Endothelial cell (in vitro differentiated cells): ENCODE measurements at places on chromosomes 12 and 14.
A peak's percentile ranks its signal among the peaks of the same experiment; 100 is the strongest.

- no peak for DNase-seq
Observed at GRCh38 chr12:6894321-6894720, 10.3 kb upstream of the LRRC23 start.

DNA sequence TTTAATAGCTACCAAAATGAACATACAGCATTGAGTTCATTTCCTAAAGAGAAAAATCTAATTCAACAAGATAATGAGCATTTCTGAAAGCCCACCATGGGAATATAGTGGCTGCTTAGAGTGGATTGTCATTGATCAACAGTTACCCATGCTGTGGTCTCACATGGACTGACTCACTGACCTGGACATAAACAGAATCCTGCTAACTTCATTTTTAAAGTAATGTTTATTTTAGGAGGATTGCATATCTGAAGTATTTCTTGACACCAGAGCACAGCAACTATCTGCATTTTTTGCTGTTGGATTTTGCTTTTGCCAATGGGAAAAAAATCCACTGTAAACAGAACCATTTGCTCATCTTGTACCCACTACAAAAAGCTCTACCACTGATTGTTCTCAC is 71.7 kb downstream of the KCNC2 start:
- no peak for DNase-seq

- no peak for DNase-seq
Observed at GRCh38 chr12:128903236-128903635, 50.0 kb downstream of the GLT1D1 start.

DNA sequence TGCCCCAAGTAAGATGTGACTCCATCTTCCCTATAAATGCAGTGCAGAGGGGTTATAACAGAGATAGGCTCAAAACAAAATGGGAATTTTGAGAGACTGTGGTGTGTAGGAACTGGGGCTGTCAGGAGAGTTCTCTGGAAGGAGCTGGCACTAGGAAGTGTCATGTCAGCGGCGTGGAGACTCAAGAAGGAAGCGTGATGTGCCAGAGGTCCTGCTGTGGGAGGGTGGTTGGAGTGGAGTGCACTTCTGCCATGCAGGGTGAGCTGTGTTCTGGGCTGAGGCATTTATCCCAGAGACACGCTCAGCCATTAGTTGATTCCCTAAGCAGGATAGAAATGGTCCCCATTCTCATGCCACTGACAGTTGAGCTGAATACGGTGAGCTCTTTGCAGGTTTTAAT is 19.0 kb downstream of the GLT1D1 start:
- DNase-seq, result no peak

DNA sequence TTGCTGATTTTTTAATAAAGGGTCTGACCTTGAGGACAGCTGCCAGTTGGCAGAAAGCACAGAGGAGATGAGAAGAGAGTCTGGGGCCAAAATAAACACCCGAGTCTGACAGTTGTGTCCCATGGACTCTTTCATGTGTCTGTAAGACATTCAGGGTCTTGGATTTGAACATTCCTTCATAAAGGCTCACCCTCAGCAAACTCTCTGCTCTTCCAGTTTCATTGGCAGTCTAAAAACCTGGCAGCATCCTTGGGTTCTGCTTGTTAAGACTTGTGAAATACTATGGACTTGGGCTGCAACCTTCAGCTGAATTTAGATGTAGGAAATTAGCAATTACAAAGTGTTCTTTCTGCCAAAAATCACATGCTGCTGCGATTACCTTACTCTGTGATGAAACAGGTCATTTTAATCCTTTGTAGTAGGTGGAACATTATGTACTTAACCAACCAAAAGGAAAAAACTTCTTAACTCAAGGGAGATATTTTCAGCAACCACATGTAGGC is 32.0 kb upstream of the LMNTD1 start:
- DNase-seq, result no peak

DNA sequence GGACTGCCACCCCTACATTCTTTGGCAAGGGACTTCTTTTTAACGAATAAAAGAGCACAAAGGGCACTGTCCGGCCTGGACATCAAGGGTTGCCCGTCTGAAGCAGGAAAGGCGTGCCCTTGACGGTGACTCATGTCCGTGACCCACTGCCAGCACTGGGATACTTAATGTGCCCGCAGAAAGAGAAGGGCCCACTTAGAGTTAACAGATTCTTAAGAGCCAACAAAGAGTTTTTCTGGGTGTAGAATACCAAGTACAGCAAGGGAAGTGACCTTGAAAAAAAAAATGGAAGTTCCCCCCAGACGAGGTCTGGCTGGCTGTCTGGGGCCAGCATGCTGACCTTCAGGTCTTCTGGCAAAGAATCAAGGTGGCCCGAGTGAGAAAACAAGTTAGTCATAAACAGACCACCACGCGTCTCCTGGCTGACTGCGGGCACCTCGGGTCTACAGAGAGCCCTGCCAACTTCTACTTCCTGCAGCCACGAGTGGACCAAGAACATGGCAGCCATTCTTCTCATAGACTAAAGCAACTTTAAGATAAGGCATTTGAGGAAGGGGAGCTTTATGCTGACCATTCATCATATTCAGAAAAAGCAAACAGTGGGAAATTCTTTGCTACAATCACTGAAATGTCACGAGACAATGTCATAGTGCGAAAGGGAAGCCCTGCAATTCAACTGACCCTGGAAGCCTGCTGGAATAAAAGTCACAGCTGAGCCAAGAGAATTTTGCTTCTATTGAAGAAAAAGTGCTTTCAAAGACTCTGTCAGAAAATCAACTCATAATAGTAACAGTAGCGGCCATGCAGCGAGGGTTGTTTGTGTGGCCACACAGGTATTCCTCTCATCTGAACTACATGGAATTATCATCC is 10.5 kb upstream of the SELPLG start:
- DNase-seq, result no peak

GRCh38 chr14:98956181-98956580 is 315.8 kb downstream of the BCL11B start:
- no peak for DNase-seq

DNA sequence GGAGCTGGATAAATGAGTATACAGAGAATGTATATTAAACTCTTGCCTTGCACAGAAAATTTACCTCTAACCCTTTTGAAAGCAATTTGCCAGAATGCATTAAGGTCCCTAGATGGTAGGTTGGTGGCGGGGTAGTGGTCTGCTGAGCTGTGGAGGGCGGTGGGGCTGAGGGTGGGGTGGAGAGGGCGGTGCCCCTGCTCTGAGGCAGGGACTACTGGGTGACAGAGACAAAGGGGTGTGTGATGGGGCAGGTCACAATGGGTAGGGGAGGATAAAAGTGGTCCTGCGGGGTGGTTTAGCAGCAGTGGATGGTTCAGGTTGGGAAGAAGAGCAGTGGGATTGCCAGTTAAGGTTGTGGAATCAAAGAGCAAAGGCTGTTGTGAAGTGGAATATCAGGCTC is at the start of gene GARIN6:
Gene GARIN6 (plus strand): TSS at position 301 of the 400 bp plus-strand sequence. CDS start 422 bp downstream, outside the sequence.
- DNase-seq, result no peak

- no peak for DNase-seq
Observed at GRCh38 chr14:29814156-29815015, 113.3 kb downstream of the PRKD1 start.

- DNase-seq, result peak; percentile 63
Observed at GRCh38 chr12:57089271-57090245, 644 bp downstream of the NAB2 start.

DNA sequence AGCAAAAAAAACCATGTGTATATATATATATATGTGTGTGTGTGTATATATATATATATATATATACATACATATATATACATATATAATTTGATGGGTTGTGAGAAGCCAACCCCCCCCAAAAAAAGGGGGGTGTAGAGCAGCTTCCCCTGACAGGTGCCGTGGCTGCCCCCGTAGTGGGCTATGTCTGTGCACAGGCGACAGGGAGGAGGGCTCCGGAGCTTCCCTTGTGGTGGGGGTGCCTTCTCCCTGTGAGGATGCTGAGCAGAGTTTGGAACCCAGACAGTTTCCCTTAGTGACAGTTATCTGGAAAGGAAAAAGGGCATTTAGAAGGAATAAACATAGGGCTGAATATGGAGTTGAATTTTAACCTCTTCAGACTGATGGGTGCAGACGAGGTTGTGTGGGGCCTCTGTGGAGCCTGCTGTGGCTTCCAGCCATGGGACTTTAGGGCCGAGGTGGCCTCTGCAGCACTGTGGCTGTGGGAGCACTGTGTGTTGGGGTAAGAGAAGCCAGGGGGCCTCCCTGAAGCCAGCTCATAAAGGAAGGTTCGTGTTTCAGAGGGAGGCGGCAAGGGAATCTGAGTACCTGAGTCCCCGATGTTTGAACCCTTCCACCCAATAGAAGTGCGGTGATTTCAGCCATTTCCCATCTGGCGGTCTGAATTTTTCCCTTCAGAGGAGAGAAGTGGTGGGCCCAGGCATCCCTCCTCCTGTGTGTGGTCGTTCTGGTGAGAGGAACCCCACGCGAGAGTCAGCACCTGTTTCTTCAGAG is 19.8 kb downstream of the XRCC3 start:
- DNase-seq, result no peak

DNA sequence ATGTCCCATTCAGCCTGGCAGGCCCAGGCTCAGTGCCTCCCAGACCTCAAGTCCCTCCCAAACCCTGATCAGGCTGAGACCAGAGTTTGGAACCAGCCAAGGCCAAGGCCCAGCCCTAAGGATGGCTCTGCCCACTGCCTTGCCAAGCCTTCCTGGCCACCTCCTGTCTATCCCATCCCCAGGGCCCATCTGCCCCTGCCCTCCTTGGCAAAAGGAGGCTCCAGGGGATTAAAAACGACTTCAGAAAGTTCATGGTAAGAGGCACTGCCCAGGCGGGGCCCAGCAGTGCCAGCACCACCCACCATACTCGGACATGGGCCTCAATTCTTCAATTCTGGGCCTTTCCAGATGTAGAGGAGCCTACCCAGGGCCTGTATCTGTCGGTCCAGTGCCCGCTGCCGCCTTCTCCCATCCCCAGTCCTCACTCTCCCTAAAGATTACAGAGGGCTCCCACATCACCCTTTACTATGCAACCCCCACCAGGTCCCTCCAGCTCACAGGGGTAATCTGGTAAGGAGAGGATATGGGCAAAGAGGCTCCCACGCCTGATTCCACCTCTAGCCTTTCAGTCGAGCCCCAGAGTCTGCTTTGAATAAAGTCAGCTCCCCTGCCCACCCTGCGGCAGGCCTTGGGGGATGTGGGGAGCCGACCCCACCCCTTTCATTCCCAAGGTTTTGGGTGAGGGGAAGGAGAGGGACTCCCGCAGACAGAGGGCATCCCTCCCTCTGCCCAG is 932 bp downstream of the ADCY6 start:
- no peak for DNase-seq

GRCh38 chr12:53128780-53129569 is 25.7 kb downstream of the SOAT2 start:
- no peak for DNase-seq

DNA sequence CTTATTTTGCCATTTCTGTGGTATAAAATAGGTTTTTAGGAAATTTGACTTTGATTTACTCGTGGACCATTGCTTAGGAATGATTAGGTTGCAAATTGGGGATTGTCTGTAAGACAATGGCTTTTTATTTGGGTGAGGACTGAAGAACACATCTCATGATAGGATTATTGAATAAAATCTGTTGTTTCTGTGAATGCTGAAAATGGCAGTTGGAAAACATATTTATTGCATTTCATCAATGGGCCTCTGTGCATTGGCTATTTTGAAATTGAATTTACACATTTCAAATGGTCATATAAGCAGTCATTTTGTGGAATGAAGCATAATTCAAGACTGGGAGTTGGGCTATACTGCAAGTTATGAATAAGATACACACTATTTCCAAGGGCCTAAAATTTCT is 46.0 kb downstream of the FGD4 start:
- DNase-seq, result no peak

DNA sequence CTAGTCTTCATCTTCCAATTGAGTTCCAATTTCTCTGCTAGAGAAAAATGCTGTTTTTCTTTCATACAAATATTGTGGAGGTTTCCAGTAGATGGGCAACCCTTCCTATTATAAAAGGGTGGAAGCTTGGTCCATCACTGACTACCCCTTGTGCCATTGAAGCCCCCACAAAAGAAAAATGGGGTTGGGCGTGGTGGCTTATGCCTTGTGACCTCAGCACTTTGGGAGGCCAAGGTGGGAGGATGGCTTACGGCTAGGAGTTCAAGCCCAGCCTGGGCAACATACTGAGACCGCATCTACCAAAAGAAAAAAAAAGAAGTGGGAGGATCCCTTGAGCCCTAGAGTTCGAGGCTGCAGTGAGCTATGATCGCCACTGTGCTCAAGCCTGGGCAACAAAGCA is 22.8 kb downstream of the NCKAP5L start:
- DNase-seq, result no peak

DNA sequence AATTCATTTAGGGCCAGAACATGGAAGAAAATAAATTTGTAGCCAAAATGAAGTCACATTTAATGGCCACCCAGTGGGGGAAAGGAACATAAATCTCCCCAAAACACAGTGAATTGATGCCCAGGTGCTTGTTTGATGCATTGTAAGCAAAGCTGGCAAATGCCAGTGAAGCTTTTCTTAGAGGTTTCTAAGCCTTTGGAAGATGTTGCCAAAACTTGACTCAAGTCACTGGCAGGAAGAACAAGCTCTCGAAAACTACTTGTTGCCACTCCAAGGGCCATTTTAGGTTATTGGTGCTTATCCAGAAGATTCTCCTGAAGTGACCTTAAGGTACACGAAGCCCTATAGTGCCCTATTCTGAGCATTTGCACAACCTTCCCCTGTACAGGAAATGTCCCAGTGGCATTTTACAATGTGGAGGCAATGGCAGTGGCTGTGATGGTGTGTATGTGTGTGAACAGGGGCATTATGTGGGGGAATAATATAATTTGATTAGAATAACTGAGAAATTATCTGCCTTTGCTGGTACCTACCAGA is 89.5 kb upstream of the NOVA1 start:
- DNase-seq, result no peak

DNA sequence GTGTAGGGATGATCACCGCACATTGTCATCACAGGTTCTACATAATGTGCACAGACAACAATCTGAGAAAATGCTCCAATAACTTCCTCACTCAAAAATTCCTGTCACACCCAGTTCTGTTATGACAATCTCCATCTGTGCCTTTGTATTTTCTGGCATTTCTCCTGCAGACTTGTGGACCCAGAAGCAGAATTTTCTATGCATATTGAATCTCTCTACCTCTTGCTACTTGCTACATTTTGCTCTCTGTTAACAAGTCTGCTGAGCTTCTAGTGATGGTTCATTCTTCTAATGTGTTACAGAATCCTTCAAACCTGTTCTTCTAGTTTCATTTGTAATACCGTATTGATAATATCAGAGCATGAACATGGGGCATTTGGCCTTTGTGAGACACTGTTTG is 127.8 kb upstream of the PTPRQ start:
- no peak for DNase-seq

GRCh38 chr14:53458368-53458814 is 305.3 kb upstream of the DDHD1 start:
- no peak for DNase-seq

- DNase-seq, result no peak
Observed at GRCh38 chr12:89262855-89263552, 89.3 kb downstream of the DUSP6 start.

DNA sequence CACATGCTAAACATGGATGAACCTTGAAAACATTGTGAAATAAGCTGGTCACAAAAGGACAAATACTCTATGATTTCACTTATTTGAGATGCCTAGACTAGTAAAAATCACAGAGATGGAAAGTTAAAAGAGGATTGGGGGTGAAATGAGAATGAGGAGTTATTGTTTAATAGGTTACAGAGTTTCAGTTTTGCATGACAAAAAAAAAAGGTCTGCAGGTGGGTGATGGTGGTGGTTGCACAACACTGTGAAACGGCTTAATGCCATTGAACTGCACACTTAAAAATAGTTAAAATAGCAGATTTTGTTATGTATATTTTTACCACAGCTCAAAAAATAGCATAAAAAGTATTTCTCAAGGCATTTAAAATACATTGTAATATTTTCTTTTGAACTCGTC is 151.9 kb upstream of the NRXN3 start:
- DNase-seq, result no peak

- peak; percentile 39 for DNase-seq
Observed at GRCh38 chr12:45730348-45731189, 1.1 kb downstream of the ARID2 start.
